ENCODE measurements at places on chromosomes 11 and 22. TPM values are rescaled to one million over a fixed set of nuclear protein-coding genes. Genes with fewer than 3 reads are reported as not detected.

CDC45 gene
- 3.1 TPM for total RNA-seq

MS4A7 gene
- total RNA-seq = not detected

ATG2A gene
- total RNA-seq = 19.2 TPM

BACE1 gene
- total RNA-seq = 34.3 TPM

SCN2B gene
- not detected for total RNA-seq

OR56A1 gene
- not detected for total RNA-seq

SMPD1 gene
- total RNA-seq = 43.7 TPM

OR8G1 gene
- not detected for total RNA-seq

C11orf42 gene
- total RNA-seq = not detected

IZUMO1R gene
- total RNA-seq = not detected

SAA1 gene
- 15.5 TPM for total RNA-seq

MPEG1 gene
- total RNA-seq = not detected

MUC6 gene
- total RNA-seq = not detected

CSF2RB gene
- 0.17 TPM for total RNA-seq

MCM5 gene
- 9.7 TPM for total RNA-seq

RIN1 gene
- 18.4 TPM for total RNA-seq

TREH gene
- not detected for total RNA-seq

All from pericardium fibroblast (primary cell).